Ascending aorta (tissue), 2 donors: ENCODE measurements at places on chromosomes 5 and 9.

GRCh38 chr5:84573017-84573712, 188.5 kb upstream of the EDIL3 start:
- no peak for DNase-seq

DNA sequence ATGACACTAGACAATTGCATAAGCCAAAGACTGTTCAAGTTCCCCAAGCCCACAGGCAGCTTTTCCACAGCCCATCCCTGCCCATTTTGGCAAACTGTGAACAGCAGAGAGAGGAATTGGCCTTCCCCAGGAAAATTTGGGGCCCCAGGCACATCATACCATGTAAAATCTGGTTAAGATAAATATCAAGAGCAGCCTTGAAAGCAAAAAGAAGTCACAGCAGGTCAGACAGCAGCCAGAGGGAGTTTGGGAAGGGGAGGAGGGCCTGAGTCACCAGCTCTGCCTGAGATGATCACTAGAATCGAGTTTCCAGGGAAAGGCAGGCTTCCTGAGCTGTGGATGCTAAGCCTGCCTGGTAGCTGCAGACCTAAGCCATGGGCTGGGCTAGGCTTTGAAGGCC, 179.2 kb downstream of the RFK start:
- DNase-seq = no peak

DNA sequence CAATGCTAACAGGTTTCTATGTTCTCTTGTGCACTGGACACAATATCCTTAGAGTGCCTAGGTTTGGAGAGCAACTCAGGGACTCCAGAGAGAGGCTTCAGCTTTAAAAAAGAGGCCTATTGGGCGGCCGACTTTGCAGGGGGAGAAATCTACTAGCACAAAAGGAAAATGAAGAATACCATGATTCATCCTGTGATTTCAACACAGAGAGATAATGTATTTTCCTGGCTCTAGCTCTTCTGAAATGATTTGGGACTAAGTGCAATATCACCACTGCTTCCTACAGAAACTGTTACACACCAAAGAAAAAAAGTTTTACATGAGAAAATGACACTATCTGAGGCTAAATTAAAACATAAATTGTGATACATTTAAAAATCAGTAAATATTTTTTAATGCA, 146.1 kb upstream of the TSLP start:
- DNase-seq = no peak

DNA sequence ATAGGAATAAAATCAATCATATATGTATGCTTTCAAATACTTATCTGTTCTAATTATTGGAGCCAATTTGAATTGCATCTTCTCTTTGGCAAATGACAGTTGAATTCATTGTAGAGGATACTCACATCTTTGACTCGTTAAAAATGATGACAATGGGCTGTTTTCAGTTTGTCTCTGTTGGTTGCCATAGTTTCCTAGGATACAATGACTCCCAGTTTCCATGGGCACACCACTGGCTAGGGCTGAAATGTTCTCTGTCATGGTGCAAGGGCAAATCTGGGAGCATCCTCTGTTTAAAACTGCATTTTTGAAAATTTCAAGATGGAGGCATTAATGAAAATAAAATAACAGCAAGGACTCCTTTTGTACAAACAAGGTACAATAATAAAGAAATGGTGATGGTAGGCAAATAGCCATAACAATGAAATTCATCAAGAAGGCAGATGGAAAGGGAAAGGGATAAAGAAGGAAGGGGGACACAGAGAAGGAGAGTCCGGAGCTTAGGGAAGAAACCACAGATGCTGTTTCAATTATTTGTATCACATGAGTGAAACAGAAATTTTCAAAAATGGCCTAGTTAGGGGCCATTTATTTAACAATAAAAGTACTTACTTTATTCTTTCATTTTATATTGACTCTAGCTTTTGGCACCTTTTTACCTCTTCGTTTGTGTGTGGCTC, 378.8 kb upstream of the SEMA6A start:
- DNase-seq = no peak

- no peak for DNase-seq
Observed at GRCh38 chr5:38286002-38286401, 27.6 kb downstream of the EGFLAM start.

GRCh38 chr5:177045631-177046030, 23.1 kb downstream of the ZNF346 start:
- DNase-seq = no peak

DNA sequence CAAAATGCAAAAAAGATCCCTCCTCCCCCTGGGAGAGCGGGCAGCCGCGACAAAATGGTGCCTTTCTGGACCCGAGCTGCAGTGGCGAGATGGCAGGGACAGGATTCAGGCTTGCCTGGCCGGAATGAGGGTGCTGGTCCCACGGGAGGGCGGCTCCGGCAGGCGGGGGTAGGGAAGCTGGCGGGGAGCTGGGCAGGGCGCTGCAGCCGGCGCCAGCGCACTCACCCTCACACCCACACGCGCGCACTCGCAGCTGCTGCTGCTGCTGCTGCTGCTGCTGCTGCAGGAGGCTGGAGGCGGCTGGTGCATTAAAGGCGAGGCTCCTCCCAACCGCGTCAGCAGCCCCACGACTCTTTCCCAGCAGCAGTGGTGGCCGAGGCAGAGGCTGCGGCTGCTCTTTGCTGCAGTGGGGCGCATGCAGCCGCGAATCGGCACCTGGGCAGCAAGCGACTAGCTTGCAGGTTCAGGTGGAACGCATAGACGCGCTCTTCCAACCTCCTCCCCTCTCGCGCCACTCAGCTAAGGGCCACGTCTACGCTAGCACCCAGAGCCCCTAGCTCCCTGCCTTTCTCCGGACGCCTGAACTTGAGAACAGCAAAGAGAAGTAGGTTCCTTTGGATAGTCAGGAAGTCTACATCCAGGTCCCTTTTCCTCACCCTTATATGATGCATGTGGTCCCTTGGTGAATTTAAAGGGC, at the start of gene PPP2R2B:
Gene PPP2R2B, minus strand, starts transcription at position 282 of the 697 bp plus-strand sequence.
- peak; percentile 80 for DNase-seq

- no peak for DNase-seq
Observed at GRCh38 chr5:126938466-126938865, 91.9 kb downstream of the MARCHF3 start.

GRCh38 chr9:72979405-72980100, 26.7 kb upstream of the ALDH1A1 start:
- no peak for DNase-seq

DNA sequence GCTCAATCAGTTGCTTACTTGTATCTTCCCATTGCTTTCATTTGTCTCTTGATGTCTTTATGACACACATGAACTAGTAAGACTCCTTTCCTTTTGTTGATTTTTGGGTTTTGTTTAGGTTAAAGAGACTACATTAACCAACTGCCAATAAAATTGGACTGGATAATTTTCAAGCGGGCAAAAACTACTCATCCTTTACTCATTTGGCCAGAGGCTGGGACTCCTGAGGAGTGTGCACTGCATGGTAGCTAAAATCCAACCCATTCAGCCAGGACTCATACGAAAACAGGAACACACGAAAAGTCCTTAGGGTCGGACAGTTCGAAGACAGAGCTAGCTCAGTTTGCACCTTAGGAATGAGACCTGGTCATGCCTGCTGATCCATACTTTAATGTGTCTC, 6.0 kb downstream of the SLC46A2 start:
- no peak for DNase-seq

DNA sequence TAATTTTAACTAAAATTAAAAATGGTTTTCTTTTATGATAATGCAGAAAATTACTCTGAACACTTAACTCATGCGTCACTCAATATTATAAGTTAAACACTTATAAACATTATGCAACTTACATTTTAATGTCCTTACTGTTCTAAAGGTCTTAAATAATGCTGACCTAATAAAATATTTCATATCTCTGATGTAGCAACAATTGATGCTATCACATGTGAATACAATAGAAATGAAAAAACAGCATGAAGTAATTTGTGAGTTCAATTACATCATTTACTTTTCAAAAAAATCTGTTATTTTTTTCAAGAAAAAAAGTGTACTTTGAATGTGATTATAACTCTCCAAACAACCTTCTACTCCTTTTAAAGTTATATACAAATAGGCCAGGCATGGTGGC, 26.4 kb upstream of the REEP5 start:
- no peak for DNase-seq
